ENCODE measurements at places on chromosomes 3 and 15.

DNA sequence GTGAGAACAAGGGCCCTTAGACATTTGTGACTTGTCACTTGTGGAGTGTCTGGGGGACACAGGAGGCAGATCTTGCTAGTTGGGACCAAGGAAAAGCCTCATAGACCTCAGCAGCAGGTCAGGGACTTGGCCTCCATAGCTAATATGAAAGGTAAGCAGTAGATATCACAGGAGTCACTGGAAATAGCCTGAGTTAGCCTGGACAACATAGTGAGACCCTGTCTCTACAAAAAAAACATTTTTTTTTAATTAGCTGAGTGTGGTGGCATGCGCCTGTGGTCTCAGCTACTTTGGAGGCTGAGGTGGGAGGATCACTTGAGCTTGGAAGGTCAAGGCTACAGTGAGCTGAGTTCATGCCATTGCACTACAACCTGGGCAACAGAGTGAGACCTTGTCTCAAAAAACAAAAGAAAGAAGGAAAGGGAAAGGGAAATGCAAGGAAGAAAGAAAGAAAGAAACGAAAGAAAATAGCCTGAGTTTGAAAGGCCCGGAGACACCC lies 37.1 kb upstream of the CLK3 start:
- DNase-seq = no peak

DNA sequence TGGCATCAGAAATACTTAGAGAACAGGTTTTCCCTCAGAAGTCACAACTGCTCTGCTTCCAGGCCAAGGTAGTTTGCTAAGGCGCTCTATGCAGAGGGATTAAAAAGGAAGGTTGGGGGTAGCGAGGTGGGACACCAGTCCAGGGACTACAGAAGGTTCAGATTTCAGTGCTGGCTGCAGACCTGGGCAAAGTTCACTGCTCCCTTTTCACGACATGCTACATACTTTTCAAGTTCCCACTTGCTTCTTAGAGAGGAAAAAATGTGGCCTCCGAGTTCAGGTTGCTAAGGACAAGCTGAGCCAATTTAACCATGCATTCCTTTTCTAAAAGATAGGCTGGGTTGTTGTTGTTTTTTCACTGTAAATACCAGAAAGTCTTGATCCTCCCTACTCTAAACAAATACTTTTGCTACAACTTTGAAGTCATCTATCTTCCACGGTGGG lies 158.6 kb upstream of the NR2F2 start:
- no peak for DNase-seq

GRCh38 chr3:29775340-29775739 lies 494.5 kb downstream of the RBMS3 start:
- DNase-seq = no peak

DNA sequence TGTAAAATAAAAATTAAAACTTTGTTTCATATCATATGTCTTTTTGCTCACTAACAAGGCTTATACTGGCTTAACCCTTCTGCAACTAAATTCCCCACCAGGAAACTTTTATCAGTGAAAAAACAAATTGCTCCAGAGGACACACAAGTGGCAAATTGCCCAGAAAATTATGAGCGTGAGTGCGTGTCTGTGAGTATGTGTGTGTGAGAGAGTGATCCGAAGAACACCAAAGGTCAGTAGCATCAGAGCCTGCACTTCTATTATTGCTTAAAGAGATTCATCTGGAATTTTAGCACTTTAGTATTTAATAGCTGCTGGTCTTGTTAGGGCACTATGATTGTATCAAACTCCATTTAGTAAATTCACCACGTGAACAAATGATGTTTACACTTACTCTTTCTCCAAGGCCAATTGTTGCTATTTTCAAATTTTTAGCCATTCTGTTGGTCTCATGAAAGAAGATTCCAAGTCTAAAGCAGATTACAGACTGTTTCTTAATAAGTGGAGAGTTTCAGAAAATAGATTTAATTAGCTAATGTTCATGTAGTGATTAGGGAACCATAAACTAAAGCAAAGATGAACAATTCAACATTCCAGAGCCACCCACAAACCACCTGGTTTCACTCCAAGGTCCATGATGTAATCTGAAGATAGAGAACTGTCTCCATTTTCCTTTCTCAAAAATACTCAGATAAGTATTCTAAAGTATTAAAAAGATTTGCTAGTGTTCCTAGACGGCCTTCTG lies 91.1 kb upstream of the IL12A start:
- DNase-seq = no peak

- no peak for DNase-seq
Measured at GRCh38 chr3:41239587-41239986, 40.3 kb downstream of the CTNNB1 start.

- DNase-seq = no peak
Measured at GRCh38 chr15:55237219-55238130, 40.7 kb upstream of the RSL24D1 start.

- no peak for DNase-seq
Measured at GRCh38 chr15:38823263-38823662, 258.6 kb upstream of the RASGRP1 start.

DNA sequence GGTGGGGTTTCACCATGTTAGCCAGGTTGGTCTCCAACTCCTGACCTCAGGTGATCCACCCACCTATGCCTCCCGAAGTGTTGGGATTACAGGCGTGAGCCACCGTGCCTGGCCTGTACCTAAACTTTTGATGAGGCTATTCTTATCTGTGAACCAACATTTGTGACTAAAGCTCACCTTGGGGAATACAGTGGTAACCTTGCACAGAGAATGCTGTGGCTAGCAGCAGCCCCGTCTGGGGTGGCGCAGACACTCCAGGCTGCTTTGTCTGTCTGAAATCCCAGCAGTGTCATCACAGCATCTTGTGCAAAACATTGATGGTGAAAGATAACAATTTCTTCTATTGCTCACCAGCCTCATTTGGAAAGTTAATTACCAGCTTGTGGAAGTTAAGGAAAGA lies 58.9 kb downstream of the CMTM8 start:
- DNase-seq = peak; percentile 31

DNA sequence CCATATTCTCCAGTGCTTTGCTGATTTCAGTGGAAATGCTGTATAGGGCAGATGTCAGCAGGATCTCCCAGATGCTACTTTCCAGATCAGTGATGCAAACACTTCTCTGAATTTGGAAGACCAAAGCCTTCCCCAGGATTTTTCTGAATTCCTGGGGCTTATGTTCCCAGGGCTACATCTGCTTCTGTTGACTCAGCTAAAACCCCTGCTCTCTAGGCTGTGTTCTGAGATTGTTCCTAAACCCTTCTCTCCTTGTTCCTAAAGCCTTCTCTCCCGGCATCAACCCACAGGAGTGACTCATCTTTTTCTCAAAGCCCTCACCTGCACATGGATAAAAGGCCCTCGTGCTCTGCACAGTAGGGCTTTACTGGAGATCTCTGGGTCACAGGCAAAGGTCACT lies 35.5 kb downstream of the FAH start:
- DNase-seq = no peak

DNA sequence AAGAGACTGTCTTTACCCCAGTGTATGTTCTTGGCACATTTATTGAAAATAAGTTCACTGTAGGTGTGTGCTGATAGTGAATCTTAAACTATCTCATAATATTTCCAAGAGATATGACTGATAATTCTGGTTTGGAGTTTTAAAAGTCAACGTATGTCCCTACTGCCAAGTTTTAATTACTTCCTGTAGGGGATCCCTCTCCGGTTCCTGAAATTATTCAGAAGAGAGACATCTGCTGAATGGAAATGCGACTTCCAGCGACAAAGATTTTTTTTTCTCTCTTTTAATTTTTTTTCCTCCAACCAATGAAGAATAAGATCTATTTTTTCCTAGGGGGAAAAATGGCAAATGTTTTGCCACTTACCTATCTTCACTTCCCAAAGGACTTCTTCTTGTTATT lies 498.9 kb upstream of the TGFBR2 start:
- DNase-seq = no peak

- DNase-seq = no peak
Measured at GRCh38 chr15:45918839-45919238, 284.0 kb downstream of the SQOR start.

GRCh38 chr3:13547591-13548371 lies 1.1 kb upstream of the FBLN2 start:
- DNase-seq = no peak

GRCh38 chr3:138688871-138689299 lies 80.3 kb downstream of the FAIM start:
- DNase-seq = no peak

DNA sequence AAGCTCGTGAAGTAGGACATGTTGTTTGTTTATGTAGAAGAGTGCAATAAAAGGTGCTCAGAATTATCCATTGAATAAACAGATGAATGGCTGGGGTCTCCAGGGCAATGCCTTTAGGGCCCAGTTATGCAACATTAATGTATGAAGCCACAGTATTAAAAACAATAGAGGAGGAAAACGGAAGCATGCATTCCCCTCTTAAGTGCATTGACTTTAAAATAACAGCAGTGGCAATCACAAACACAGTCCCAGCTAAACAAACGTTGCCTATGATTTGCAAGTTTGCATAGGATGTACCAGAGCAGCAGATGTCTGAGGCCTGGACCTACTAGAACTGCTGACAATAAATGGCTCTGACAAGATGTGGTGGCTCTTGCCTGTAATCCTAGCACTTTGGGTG lies 60.6 kb upstream of the GCNT3 start:
- no peak for DNase-seq

DNA sequence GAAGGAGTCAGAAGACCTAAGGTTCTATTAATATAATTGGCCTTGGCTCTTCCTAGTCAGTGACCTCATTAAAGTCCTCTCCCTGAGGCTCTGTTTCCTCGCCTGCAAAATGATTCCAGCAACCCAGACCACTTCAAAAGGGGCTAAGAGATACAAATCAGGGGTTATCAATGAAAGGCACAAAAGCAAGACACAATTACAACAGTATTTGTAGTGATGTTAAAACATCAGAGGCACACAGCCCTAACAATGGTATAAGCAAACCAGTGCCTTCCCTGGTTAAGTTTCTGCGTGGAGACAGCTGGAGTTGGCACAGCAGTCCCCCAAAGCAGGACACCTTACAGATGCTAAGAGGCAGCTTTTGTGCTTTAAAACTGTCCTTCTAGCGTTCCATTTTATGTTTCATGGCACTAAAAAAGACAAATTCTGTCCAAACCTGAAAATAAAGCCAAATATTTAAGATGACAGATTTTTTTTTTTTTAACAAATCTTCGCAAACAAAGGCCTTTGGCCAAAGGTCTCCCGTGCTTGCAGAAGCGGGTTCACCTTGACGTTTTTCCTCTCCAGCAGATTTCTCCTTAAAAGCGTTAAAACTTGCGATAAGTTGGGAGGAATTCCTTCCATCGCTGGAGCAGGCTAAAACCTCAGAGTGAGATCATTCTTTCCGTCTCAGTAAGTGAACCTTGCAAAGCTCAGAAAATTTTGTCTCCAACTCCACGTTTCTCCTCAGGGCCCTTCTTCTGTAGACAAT lies 999 bp downstream of the ZNF280D start:
- no peak for DNase-seq

- no peak for DNase-seq
Measured at GRCh38 chr15:64225804-64226203, 63.0 kb upstream of the PPIB start.

DNA sequence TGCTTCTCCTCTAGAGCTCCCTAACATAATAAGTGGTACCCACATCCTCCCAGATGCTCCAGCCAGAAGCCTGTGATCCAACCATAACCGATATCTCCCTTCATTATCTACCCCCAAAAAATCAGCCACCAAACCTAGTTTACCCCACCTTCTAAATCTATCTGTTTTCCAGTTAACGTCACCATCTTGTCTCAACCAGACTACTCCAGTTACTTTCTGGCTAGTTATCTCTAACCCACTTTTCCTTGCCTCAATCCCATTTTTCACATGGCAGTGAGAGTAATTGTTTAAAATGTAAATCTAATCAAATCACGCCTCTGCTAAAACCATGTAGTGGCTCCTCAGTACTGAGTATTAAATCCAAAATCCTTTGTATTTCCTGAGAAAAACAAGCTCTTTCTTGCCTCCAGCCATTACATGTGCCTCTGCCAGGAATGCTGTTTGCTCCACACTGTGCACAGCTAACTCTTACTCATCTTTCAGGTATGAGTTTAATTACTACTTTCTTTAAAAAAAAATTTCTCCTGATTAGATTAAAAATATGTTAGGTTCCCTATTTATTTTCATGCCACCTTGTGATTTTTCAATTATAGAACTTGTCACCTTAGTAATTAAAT lies 15.4 kb downstream of the CCDC54 start:
- DNase-seq = no peak

GRCh38 chr3:27646896-27647295 lies 75.2 kb downstream of the EOMES start:
- no peak for DNase-seq

DNA sequence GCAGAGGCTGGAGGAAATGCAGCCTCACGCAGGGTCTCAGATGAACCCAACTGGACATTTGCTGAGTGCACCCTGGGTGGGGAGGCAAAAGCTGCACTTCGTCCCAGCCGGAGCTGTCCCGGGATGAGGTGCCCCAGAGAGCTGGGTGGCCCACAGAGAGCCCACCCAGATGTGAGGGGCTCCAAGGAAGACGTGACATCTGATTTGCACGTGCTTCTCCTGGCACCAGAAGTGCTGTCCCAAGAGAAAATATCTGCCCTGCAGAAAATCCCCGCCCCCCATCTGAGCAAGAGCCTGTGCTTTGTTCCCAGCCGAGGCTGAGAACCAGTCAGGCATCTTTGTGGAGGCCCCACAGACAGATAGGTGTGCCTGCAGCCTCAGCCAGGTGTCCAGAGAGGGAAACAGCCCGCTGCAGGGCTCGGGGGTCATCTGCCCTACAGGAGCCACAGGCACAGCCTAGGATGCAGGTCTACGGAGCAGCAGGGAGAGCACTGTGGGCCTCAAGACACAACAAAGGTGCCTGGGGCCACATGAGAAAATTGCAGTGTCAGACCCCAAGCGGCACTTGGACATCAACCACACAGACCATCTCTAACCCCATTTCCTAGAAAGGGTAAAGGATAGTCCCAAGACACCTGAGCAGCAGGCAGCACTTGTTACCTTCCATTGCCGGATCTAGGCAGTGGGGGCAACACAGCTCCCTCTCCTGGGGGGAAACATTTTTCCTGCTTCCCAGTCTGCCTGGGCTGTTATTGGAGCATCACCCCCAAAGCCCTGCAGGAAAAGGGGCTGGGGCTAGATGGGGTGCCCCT lies 5.8 kb downstream of the TMIE start:
- no peak for DNase-seq

- no peak for DNase-seq
Measured at GRCh38 chr15:68894208-68894607, 36.1 kb upstream of the SPESP1 start.

GRCh38 chr3:40771112-40771511 lies 246.4 kb downstream of the ZNF621 start:
- DNase-seq = no peak

Measured in T-cell (primary cell).